Fibroblast of villous mesenchyme (primary cell): ENCODE measurements at places on chromosomes 5 and 9.

- DNase-seq, result no peak
Measured at GRCh38 chr5:60490597-60491166, 209.3 kb downstream of the DEPDC1B start.

DNA sequence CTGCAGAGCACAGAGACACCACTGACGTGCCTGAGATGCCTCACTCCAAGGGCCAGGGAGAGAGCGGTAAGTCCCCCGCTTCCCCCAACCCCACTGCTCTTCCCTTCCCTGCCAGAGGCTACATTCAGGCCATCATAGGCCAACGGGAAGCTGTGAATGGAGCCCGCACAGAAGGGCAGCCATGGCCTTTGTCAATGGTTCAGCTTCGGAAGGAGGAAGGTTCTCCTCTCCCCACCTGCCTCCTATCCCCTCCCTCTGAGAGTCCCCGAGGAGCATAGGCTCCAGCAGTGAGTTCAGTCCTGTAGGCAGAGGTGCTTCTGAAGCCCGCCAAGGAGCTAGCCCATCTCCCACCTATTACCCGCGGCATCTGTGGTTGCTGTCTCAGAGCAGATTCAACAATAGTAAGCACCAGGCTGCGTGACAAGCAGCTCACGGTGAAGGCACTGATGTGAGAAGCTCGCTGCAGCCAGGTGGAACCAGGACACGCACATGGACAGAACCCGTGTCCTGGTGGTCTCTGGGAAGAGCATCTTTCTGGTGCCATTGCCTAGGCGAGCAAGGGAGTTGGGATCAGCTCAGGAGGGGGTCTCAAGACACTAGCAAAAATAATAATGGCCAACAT is 15.9 kb downstream of the QRFP start:
- DNase-seq, result no peak

DNA sequence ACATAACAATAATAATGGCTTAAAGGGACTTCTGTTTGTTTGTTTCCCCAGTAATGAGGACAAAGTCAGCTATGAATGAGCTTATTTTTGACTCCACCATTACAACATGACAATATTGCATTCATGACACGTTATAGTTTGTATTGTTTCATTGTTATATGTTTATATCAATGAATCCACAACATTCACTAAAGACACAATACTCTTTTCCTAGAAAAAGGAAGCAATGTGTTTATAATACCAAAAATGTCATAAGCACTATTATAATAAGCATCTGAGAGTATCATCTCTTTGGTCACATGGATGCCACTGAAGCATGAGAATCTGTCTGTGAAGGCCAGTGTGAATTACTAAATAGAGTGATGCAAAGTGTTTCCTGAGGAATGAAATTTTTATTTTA is 1026.9 kb upstream of the C9orf72 start:
- DNase-seq, result no peak

DNA sequence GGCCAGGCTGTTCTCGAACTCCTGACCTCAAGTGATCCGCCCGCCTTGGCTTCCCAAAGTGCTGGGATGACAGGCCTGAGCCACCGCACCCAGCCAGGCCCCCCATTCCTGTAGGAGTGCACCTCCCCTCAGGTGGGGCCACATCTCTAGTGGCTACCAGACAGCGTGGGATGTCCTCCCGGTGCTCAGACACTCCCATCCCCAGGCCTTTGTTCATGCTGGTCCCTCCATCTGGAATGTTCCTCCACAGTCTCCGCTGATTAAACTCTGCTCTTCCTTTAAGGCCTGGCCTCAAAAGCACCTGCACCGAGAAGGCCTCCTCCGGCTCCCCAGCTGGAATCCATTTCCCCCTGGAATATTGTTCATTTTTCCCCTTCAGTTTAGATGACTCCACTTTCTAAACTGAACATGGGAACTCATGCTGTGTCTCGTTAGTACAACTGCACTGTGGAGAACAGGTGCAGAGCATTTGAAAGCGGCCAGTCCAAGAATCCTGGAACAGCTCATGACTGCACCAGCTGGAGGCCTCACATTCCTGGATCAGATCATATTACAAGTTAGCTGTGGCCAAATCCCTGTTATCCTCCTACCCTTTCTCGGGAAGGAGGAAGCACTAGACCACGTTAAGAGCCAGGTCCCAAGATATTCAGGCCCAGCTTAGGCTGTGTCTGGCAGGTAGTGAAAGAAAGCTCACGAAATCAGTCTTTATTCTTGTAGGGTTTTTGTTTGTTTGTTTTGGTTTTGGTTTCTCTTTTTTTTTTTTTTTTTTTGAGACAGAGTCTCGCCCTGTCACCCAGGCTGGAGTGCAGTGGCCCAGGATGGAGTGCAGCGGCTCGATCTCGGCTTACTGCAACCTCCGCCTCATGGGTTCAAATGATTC is 10.8 kb upstream of the PRRC2B start:
- peak; percentile 86 for DNase-seq

DNA sequence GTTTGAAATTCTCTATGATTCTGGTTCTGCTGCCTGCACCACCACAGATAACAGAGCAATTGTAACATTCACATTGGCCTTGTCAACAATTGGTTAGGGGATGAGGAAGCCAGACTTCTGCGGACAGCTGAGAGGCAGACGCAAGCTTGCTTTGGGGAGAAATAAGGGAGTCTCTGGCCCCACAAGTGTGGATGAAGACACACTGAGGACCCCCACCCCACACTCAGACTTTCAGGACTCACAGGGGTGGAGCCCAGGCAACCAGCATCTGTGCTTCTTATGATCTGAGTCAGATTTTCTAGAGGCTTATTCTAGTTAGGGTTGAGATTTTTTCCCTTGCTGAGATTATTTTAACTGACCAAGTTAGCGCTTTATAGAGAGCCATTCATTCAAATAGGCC is 140.3 kb upstream of the IRX2 start:
- no peak for DNase-seq

- DNase-seq, result no peak
Measured at GRCh38 chr9:22009506-22009867, 382 bp upstream of the CDKN2B start.

DNA sequence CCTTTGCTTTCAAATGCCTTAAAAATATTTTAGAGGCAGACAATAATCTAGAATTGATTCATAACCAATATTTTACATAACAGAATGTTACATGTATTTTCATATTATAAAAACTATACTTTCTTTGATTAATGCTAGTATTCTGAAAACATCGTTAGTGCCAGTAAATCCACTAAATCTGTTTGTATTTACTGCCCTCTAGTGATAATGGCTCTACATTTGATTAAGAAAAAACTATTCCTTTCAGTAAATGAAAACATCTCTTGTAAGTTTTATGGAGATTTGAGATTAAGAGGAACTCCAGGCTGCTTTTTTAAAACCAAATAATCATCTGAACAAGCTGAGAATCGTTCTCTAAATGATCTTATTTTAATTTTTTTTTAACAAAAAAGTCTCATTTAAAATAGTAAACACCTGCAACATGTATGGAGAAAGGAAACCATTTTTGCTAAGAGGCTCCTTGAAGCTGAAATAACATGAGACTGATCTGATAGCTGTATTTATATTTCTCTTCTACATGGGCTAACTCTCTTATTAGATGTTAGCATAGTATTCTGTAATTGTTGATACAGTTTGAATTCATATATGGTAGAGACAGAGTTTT is 424.7 kb downstream of the RAB3C start:
- peak; percentile 45 for DNase-seq

- no peak for DNase-seq
Measured at GRCh38 chr5:1413611-1414241, 31.5 kb downstream of the SLC6A3 start.

DNA sequence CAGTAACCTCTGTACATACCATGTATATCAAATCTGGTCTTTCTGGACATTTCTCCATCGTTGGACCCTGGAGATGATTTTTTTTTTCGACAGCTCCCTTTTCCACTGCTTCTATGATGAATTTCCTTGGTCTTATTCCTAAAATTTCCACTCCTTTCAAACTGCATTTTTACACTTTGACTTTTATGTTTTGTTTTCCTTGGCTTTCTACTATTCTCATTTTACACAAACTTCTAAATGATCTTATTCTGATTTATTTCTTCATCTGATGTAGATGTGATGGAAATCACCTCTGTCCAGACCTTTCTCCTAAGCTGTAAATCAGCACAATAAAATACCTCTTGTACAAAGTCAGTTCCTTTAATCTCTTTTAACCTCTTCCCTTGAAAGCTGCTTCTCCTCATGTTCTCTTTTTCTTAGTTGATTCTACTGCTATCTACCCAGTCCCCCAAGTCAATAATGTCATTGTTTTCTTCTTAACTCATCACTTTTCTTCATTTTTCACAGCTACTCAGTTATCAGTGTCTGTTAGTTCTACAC is 48.7 kb upstream of the TUSC1 start:
- DNase-seq, result no peak

DNA sequence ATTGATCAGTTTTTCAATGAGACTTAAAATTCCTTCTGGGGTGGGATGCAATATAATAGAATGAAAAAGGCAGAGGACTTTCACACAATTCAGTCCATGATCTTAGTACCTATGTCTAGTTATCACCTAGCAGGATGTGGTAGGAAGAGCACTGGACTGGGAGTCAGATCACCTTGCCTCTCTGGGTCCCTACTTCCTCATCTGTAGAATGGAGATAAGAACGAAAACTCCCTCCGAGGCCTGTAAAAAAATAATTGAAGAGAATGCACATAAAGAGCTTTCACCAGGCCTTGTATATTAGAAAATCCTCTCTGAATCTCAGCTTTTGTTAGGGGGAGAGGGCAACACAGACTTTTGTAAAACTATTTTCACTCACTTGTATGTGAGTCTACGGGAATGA is 681 bp upstream of the TMEFF1 start:
- DNase-seq, result no peak

- DNase-seq, result peak; percentile 74
Measured at GRCh38 chr9:4833781-4834560, 41.2 kb downstream of the RCL1 start.

DNA sequence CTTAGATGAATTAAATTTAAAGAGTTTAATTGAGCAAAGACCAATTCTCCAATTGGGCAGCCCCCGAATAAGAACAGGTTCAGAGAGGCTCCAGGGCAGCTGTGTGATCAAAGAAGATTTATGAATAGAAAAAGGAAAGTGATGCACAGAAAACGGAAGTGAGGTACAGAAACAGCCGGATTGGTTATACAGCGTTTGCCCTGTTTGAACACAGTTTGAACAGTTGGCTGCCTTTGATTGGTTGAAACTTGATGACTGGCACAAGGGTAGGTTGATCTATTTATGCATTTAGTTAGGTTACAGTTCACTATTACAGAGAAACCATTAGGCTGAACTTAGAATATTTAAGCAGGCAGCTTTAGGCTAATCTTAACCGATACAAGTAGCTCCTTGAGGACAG is 29.5 kb downstream of the NIM1K start:
- DNase-seq, result no peak

DNA sequence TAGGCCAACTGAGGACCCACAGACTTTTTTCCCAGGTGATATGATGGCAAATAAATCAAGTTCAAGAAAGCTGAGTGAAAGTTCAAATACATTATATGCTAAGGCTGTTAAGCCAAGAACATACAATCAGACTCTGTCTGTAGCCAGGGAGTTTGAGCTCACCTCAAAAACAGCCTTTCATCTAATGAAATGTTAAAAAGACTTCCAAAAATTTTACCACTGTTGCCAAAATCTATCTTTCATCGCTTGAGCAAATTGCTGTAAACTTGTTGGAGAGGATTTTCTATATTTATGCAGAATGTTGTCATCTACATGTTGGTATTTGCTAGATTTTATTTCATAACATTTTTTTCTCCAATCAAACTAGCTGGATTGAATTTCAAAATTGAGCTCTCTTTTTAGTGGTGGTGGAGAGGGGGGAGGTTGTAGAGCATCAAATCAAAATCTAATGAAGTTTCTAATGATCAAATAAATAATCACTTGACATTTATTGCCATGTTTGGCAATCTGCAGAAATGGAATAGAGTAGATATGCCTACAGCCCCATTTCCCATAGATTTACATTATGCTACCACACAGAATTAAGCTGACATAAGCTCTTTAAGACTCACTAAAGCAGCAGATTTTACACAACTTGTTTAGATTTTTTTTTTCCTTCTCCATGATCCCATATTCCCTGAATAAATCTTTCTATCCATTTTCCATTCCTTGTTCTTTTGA is 828.9 kb upstream of the ZNF608 start:
- no peak for DNase-seq

DNA sequence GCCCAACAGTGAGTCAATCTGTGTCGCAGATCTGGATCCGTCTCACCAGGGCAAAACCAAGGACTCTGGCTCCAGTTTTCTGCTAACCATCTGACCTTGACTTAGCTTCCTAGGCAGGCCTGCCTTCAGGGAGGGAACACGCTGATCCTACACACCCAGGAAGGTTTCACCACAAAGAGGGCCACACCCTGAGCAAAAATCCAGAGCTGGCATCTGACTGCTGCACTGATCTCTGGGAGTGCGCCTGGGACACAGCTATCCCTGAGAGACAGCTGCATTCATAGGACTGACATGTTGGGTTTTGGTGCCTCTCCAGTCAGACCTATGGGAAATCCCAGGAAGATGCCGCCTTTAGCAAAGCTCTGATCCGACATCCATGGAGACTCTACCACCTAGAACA is 47.5 kb downstream of the CDK5RAP2 start:
- peak; percentile 69 for DNase-seq

- no peak for DNase-seq
Measured at GRCh38 chr5:123665822-123666371, 153.9 kb downstream of the CSNK1G3 start.

DNA sequence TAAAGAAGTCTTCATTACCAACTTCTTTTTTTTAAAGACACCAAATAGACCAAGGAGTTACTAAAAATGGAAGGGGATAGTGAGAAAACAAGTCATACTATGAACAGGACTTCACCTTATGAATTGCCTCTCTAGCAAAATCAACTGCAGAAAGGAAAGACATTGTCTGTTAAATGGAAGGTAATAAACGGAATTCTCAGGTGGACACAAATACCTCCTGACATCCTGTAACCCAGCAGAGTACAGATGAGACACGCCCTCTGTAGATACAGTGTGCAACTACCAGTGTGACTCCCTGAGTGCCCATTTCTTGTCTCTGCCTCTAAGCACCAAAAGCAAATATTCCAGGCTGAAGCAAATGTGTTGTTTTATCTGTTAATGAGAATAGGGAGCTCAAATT is 12.2 kb upstream of the PLPP1 start:
- DNase-seq, result no peak

GRCh38 chr9:76605321-76605900 is 146.4 kb downstream of the GCNT1 start:
- DNase-seq, result no peak

GRCh38 chr9:84818791-84819190 is 149.3 kb downstream of the NTRK2 start:
- no peak for DNase-seq

DNA sequence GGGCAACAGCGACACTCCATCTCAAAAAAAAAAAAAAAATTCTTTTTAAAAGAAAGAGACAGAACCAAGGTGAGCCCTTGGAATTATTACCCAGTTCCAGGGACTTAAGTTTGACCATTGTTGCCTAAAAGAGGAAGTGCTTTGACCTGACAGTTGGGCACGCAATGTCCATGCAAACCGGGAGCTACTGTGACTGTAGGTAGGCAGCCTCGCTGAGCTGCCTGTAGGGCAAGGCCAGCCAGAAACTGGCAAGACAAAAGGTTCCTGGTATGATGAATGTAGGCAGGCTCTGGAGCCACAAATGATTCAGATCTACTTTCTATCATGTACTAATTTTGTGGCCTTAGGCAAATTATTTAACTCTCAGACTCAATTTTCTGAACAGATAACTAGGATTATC is 334.8 kb upstream of the ZNF462 start:
- DNase-seq, result no peak
